ENCODE measurements at places on chromosomes 7 and 10. TPM values are rescaled to one million over a fixed set of nuclear protein-coding genes. Genes with fewer than 3 reads are reported as not detected.

HKDC1 gene
- polyA plus RNA-seq, result 0.12 TPM

WDR86 gene
- 0.86 TPM for polyA plus RNA-seq

GIMAP1 gene
- polyA plus RNA-seq, result 1.2 TPM

CALN1 gene
- polyA plus RNA-seq, result 0.12 TPM

PIP gene
- not detected for polyA plus RNA-seq

TSPAN13 gene
- 13.6 TPM for polyA plus RNA-seq

PDE6C gene
- polyA plus RNA-seq, result not detected

ZNF503 gene
- 14.5 TPM for polyA plus RNA-seq

SOSTDC1 gene
- 2.1 TPM for polyA plus RNA-seq

AKR1B15 gene
- polyA plus RNA-seq, result 0.24 TPM

PILRA gene
- polyA plus RNA-seq, result 1.7 TPM

MKRN1 gene
- 35.5 TPM for polyA plus RNA-seq

LRIT1 gene
- polyA plus RNA-seq, result not detected

SLC29A4 gene
- polyA plus RNA-seq, result 0.72 TPM

CYTH3 gene
- polyA plus RNA-seq, result 7.2 TPM

XPNPEP1 gene
- polyA plus RNA-seq, result 11.3 TPM

AFAP1L2 gene
- 8.2 TPM for polyA plus RNA-seq

DDX50 gene
- 8.8 TPM for polyA plus RNA-seq

NUTM2A gene
- polyA plus RNA-seq, result 0.89 TPM

DEPP1 gene
- 7.7 TPM for polyA plus RNA-seq

ELMO1 gene
- polyA plus RNA-seq, result 1.5 TPM

TMEM213 gene
- polyA plus RNA-seq, result not detected

AGAP9 gene
- polyA plus RNA-seq, result 19.8 TPM

ST8SIA6 gene
- 0.13 TPM for polyA plus RNA-seq

SLC12A9 gene
- polyA plus RNA-seq, result 13.8 TPM

PNLIP gene
- 0.37 TPM for polyA plus RNA-seq
